Stimulated activated CD4-positive, alpha-beta T cell treated with anti-CD3 and anti-CD28 coated beads, Interleukin-1b, Interleukin-23, amount 100 ng/mL, for 4 hours (primary cell): ENCODE measurements at places on chromosomes 2 and 18.

DNA sequence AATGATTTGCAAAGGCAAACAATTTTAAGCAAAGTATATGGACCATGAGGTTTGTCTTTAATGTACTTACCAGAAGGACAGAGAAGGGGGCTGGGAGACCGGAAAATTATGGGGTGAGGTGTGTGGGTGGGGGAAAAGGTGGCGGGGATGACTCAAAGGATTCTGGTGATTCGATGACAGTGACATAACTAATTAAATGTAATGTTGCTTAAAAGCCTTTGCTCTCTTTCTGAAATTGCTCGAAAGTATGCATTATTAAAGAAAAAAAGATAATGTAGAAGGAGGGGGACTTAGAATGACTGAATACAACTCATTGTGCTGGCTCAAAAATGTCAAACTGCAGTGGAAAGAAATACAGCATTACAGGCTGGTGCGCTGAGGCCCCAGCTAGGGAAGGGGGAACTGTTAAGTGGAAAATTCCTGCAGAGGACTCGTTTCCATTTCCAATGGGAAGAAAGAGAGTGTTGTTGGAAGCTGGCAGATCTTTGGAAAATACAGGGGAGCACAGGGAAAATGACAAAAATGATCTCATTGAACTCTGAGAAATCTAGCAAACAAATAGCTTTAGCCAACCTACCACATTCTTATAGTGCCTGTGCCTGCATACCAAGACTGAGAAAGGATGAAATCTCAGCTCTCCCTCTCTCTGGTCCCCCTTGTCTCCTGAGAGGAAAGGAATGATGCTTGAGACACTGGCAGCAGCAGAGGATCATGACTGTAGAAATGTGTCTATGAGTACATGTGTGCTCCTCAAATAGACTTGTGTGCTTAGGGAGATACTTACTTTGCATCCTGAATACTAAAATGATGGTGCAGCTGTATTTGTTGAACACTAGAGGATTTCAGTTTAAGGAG is 632.4 kb downstream of the NYAP2 start:
- peak; percentile 1 for DNase-seq

DNA sequence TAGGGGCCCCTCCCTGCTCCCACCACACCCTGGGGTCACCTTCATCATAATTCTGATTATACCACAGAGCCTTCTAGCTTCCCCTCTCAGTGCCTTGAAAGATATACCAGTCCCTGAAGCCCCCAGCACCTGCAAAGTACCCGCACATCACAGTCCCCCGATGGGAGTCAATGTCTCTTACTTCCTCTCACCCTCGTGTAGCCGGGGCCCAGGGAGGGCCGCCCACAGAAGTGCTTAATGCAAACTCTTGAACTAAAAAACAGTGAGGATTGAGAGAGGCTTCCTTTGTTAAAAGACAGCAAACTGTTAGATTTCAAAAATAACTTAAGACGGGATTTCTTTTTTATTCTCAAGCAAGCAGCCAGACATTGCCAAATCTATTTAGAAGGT is 76.5 kb downstream of the SFXN5 start:
- DNase-seq, result no peak

DNA sequence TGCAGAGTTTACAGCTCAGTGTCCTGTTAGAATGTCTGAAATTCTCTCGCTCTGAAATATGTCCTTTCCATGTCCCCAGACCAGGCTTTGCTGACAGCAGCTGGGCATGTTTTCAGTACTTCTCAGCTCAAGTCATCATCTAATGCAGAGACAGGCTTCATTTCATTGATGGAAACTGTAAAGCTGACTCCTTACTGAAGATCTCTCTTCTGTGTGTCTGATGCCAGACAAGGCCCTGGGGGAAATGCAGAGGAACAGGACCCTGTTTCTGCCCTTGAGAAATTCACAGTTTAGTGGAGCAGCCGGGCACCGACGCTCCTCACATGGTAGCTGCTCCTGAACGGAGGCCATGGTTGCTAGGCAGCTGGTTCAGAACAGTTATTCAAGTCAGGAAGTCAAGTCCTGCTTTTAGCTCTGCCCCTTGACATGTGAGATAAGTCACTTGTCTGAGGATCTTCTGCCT is 24.6 kb upstream of the FZD7 start:
- no peak for DNase-seq

DNA sequence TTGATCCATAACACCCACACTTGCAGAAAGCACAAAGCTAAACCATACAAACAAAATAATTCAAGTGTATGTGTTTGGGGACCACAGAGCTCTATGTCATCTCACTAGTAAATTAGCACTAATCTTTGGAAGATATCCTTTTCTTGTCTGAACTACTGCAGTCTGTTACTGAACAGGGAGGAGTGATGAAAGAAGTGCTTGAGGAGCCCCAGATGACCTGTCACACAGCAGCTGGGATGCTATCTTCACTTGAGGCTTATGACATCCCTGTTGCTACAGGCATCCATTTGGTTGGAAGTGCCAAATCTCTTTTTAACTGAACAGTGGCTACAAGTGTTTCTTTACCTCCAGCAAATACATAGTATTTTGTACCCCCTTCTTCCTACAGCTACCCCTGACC is 386.3 kb upstream of the CHAC2 start:
- no peak for DNase-seq

DNA sequence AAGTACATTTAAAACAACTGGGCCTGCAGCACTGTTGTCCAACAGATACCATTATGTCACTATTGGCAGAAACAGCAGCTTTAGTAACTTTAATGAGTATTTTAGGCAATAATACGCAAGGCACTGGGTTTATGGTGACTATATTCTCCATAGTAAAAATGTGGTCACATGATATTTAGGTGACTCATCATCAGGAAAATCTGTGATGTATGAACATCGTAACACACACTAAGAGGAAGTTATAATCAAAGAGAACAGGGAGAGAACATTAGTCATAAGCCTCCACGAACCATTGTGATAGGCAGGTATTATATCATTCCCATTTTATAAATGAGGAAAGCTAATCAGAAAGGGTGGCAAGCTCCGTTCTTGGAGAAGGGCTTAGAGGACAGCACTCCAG is 36.9 kb downstream of the RAPH1 start:
- DNase-seq, result no peak

- DNase-seq, result no peak
Observed at GRCh38 chr2:157172239-157172638, 85.3 kb upstream of the GALNT5 start.

GRCh38 chr18:27839141-27839540 is 337.8 kb downstream of the CDH2 start:
- no peak for DNase-seq

- DNase-seq, result no peak
Observed at GRCh38 chr2:111219285-111219684, 98.6 kb downstream of the BCL2L11 start.

GRCh38 chr2:74648009-74648443 is at the start of gene M1AP:
M1AP (minus strand) TSS chr2:74648330; CDS start chr2:74640275, 8,055 bp downstream.
- no peak for DNase-seq

- DNase-seq, result no peak
Observed at GRCh38 chr18:23077493-23078256, 57.6 kb upstream of the CABLES1 start.

DNA sequence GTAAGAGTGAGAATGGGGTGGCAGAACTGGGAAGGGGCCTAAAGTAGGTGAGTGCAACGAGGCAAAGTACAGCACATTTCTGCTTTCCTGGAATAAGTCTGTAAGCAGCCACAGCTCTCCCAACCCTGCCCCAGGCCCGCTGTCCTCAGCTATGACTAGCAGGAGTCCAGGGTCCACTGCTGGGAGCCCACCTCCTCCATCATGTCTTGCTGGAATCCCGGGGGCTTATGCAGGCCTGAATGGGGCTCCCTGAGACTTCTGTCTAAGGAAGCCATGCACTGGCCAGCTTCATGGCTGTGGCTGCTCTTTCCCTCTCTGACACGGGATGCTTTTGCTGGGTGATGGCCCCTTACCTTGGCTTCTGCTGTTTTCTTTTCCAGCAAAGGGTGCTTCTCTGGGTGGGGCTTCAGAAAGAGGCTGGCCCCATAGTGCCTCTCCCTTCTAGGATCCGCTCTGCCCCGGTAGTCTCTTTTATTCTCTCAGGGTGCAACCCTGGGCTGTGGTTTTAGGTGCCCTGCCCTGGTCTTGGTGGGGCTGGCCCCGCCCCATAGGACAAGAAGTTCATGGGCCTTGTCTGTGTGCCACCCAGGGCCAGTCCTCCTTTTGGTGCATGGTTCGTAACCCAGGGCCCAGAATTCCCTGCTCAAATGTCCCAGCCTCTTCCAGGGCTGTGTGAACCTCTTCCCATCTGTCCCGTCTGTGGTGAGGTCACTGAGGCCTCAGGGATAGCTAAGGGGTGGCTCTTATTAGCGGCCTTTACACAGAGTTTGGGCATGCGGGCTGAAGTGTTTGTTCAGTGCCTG is 33.8 kb upstream of the POLE4 start:
- no peak for DNase-seq

DNA sequence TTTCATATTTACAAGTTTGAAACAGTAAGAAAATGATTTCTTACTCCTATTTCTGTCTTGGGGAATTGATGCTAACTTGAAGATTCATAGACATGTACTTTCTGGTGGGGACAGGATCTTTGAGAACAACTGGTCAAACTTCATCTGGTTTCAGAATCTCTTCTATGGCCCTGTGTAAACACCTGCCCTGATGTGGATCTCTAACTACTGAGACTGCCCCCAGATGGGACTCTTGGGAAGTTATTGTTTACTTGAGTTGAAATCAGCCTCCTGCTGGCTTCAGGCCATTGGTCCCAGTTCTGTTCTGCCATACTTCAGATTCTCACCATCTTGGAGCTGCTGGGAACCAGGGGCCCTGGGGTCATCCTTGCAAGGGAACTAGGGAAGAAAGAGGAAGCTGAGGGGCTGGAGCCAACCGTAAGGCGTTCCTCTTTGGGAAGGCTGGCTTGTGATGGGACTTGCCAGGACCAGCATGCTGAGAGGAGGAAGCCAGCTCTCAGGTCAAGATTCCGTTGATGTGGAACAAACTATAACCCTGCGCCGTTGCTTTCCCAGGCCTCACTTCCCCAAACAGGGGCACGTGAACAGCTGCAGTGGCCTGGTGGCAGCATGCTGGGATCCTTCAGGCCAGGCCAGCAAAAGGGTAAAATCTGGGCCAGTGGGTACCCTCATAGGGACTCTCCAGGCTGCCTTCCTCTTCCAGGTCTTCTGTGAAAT is 135.5 kb upstream of the CXCR4 start:
- DNase-seq, result no peak

DNA sequence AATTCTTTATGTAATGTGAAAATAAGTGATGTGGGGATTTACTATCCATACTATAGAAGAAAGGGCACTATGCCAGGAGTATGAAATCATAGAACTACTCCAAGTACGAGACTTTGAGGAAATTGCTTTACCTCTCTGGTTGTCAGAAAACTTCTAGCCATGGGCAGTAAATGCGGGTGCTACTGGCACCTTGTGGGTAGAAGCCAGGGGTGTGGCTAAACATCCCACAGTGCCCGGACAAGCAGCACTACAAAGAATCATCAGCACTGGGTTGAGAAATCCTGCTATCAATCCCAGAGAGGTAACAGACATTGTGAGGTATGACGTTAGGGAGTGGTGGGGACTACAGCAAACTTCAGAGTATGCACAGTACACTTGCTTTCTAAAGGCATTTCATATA is 453.5 kb upstream of the TNP1 start:
- DNase-seq, result no peak

DNA sequence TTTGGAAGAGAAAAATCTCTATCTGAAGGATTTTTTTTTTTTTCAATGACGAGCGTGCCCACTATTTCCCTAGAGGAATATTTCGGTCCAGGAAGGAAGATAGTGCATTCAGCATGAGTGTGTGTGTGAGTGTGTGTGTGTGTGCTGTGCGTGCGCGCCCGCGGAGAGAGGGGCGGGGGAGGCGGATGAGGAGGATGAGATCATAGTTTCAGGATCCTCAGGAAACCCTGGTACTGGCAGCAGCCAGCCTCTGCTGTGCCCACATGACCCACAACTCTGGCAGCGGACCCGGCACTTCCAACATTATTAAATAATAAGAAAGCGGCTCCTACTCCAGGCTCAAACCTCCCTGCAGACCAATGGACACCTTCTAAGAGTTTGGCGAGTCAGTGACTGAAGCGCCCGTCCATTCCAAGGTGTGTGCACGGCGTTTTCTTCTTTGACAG is 217.0 kb upstream of the DTNA start:
- DNase-seq, result no peak

- DNase-seq, result no peak
Observed at GRCh38 chr2:27255660-27256059, 7.2 kb downstream of the SLC30A3 start.

DNA sequence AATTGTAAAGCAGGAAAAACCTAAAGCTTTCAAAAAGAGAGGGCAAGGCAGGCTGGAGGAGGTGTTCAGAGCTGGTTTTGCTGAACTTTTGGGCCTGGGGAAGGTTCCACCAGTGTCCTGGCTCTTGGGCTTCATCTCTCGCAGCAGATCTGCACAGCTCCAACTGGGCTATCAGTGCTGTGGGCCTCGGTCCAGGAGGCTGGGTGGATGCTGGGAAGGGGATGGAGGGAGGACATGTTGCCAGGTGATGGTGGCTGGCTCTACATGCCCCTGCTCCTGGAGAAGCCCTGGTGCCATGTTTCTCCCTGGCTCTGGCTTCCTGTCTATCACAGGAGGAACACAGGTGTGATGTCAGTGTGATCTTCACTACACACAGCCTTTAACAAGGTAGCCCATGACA is 187.1 kb downstream of the SH3RF3 start:
- no peak for DNase-seq

DNA sequence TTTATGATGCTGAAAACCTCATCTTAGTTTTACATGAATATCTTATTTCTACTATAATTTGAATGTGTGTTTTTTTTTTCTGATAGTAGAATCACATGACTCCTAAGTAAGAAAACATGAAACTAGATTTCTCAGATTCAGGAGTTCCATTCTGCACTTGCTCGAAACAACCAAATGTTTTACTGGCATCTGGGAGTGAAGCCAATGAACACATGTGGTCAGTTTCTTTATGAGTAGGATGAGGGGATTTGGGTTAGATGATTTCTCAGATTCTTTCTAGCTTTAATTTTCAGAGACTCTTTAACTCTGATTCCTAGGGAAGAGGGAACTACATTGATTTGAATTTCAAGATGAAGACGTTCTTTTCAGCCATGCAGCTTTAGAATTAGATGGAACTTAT is 225.0 kb upstream of the NT5C1B start:
- no peak for DNase-seq

DNA sequence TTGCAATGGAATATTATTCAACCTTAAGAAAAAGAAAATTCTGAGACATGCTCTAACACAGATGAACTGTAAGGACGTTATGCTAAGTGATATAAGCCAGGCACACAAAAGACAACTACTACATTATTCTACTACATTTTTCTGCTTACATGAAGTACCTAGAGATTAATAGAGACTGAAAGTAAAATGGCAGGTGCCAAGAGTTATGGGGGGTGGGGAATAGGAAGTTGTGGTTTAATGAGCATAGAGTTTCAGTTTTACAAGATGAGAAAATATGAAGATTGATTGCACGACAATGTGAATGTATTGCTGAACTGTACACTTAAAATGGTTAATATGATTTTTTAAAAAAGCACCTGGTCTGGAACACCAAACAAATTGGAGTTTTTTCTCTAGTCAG is 1231.6 kb upstream of the DDX18 start:
- DNase-seq, result no peak

DNA sequence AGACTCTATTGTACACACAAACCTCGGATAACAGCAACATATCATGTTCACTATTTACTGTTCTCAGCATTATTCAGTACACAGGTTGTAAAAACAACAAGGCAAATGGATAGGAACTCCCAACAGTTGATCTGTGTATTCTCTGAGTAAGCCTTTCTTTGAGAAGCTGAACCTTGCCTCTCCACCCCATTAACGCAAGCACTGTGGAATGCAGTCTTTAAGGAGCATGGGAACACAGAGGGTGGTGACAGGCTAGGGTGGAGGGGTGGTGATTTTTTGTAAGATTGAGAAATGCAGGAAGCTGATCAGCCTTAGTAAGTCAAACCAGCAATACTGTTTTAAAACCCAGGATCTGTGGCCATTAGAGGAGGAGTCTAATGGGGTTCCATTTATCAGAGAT is 19.6 kb upstream of the SERPINB11 start:
- DNase-seq, result no peak
